ENCODE measurements at places on chromosomes 3 and 15.

DNA sequence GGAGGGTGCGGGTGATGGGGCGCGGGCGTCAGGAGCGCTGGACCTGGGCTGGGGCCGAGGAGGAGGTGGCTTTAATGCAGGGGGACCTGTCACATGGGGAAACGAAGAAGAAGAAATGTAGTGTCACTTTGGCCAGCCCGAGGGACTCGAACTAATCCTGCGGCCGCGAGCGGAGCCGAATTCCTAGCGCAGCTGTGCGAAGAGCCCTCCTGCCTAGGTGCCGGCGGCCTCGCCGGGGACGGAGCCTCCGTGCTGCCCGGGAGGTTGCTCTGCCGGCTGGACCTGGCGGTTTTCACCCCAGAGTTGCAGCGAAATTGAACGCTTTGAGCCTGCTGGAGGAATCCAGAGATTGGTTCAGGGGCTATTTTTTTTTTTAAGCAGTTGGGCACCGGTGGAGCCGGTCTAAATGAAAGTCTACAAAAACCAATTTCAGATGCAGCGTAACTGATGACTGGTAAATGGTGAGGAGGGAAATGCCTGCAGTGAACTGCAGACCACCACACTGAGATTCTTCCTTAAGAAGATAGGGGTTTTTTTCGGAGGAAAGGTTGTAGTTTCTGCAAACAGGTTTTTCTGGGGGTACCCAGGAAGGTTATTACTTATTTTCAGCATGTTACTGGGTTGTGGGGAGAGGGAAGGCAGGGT, 662 bp downstream of the TMEM108 start:
- no peak for DNase-seq

- peak; percentile 54 for DNase-seq
These were observed at the start of gene ADPRH for GRCh38 chr3:119579366-119580066. TSS of gene ADPRH (plus strand) at chr3:119579492. CDS start at chr3:119582170, 2,678 bp downstream.

- DNase-seq = peak; percentile 79
These were observed 188.9 kb downstream of the MEIS2 start for GRCh38 chr15:36911322-36911944.

DNA sequence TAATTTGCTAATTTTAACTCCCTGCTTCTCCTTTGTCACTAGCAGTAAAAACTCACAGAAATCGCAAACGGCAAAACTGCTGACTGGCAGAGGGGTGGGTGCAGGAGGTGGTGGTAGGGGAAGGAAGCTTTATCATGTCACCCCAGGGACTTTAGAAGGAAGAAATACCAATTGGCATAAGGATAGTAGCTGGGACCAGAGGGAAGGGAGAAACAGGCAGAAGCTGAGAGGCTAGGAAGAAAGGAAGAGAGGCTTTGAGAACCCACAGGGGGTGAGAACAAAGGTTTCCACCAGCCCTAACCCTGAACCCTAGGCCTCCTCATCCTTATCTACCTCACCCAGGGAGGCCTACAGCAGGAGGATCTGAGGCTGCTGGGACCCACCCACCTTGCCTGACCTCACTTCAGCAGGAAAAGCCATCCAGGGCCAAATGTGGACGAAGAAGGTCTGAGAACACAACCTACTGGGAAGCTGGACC, 10.7 kb downstream of the ITGB5 start:
- no peak for DNase-seq

DNA sequence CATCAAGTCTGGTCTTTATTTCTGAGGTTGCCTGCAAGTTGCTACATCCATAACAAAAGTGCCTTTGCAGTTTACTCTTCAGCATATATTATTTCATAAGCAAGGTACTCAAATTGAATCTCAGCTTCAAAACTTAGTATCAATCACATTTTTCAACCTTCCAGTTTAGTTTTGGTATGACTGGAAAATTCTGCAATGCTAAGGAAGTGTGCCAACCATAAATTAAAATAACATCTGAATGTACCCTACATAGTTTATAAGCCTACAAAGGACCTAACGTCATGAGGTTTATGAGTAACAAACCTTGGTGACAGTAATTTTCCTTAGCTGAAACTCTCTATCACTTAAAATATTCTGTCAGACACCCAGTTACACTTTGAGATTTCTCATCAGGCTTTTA, 62.8 kb downstream of the THBS1 start:
- no peak for DNase-seq

DNA sequence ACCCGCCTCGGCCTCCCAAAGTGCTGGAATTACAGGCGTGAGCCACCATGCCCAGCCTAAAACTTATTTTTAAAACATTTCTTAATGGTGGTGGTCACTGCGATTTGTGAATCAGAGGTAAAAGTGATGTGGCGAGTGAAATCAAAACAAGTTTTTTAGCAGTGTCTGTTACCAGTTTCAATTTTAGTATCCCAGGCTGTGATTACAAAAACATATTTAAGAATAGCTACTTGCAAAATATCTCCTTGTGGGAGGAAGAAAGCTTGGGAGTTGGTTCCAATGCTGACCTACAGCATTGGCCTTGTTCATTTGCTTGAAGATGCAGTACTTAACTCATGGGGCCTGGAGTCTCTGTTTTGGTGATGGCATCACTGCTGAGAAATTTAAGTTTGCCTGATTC, 4.5 kb downstream of the RAB7A start:
- DNase-seq = no peak

DNA sequence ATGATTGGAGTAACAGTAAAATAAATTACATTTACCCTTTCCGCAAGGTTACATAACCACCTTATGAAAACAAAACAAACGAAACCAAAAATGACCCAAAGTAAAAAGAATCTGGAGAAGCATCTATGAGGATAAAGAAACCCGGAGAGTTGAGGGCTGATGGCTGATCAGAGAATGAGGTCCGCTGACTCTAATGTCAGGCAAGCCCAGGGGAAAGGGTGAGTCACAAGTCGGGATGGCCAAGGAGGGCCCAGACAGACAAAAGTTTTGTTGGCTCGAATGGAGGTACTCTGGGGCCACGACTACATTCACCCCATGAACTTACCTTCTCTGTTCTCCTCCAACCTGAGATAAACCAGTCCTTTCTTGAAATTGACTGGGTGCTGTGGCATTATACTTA, 95.7 kb downstream of the RORA start:
- DNase-seq = peak; percentile 34

DNA sequence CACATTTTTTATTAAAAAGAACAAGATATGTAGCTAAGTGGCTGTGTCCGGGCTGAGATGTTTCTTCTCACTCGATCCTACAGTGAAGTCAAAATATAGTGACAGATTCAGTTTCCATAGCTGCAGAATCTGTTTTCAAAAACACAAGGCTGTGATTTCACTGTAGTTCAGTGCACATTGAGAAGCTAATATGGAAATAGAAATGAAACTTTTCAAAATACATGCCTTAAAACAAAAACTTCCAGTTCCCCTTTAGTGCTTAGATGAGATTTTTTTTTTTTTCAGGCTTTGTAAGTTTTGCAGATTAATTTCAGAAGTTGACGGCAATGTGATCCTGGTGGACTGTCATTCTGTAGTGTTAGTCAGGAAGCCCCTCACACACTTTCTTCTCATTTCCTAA, 23.8 kb upstream of the TRAK1 start:
- DNase-seq = peak; percentile 65

All from fibroblast of mammary gland (primary cell).